ENCODE measurements at places on chromosomes 3 and 15.

- DNase-seq, result no peak
Measured at GRCh38 chr3:49868862-49869466, 742 bp downstream of the CAMKV start.

GRCh38 chr3:156628836-156629618, 45.4 kb upstream of the TIPARP start:
- no peak for DNase-seq

DNA sequence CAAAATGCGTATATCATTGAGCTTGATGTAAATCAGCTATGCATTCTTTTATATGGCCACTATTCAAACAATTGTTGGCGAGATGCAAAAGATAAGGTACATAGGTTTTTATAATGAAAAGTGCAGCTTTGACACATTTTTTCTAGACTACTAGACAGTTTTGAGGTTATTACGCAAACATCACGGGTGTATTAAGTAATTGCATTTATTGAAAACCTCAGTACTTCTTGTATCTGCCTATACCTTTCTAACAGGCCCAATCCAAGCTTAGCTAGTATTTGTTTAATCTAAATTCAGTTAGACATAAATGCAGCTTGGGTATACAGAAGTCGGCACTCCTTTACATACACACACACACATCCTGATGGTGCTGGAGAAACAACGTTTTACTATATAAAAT, 2.7 kb downstream of the SPESP1 start:
- no peak for DNase-seq

GRCh38 chr15:78937132-78937739, 7.6 kb downstream of the CTSH start:
- no peak for DNase-seq

DNA sequence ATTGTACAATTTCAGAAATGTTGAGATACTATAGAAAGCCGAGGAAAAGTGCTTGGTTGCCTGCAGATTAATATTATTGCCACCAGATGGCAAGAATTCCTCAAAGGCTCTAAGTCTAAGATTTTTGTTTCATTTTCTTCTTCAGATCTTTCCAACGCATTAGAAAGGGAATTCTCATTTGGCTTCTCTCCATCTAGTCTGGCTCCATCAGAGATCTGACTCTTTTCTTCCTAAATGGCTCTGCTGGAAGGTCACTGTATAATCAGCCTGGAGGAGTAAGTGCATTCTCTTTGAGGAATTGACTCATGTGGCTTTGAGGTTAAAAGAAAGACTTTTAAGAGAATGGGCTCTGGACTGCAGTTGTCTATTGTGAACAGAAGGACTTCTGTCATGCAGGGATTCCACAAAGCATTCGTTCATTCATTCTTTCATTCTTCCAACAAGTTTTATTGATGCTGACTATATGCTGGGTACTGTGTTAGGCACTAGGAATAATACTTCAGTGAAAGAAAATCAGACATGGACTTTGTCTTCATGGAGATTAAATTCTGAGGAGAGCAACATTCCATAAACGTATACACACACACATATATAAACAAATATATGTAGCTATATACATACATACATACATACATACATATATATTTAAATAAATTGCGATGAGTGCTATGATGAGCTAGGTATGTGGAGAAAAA, 55.3 kb downstream of the SLC28A2 start:
- no peak for DNase-seq

- DNase-seq, result no peak
Measured at GRCh38 chr3:136343873-136344555, 93.9 kb downstream of the PCCB start.

- DNase-seq, result no peak
Measured at GRCh38 chr3:195020185-195020584, 250.8 kb downstream of the XXYLT1 start.

DNA sequence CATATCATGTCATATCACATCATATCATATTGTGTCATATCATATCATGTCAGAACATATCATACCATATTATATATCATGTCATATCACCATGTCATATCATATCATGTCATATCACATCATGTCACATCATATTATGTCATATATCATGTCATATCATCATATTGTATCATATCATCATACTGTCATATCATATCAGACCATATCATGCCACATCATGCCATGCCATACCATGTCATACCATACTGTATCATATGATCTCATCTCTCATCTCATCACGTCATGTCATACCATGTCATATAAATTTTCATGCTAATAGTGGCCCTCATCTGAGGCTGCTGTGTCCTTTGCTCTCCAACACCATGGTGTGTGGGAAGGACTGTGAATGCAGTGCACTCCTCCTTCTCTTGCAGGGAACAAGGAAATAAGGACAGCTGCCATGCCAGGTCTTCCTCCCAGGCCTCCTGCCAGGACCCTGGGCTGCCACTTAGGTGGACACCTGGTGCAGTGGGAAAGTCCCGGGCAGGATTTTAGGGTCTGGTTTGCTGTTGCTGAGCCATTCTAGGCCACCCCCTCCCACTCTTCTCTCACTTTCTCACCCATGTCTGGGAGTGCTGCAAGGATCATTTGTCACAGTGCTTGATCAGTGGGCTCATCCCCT, 72.4 kb upstream of the TRPM1 start:
- DNase-seq, result no peak

- no peak for DNase-seq
Measured at GRCh38 chr3:100563228-100563627, 46.2 kb upstream of the ADGRG7 start.

GRCh38 chr3:17806876-17807275, 64.4 kb upstream of the TBC1D5 start:
- DNase-seq, result no peak

DNA sequence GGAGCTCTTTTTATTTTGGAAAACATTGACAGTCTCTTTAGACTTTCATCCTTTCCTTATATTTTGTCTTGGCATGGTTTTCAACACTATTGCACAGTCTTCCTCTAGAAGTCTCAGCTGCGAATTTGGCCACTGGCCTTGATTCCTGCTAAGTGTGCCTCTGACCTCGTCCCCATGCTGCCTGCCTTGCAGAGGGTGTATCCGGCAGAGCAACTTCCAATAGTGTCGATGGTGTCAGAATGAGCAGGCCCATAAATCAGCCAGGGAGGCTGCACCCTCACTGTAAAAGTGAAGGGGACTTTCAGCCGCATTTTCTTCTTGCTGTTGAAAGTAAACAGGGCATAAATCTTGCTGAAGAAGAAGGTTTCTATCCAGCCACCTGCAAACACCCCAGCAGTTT, 336.7 kb upstream of the TRIM42 start:
- DNase-seq, result no peak

DNA sequence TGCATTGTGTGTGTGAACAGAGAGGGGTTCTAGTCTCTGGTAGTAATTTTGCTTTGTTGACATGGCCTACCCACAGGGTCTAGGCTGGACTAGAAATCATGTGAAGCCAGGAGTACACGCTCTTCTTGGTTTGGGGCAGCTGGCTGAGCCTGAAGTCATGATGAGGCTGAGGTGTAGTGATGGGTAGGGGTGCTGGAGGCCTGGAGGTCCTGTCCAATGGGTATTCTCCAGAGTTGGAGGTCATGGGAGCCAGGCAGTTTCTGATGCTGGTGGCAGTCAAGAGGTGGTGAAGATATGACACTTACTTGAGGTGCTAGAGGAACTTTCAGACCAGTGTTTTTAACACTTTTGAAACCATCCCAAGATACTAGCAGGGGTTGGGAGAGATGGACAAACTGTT, 18.5 kb upstream of the EPHB1 start:
- no peak for DNase-seq

DNA sequence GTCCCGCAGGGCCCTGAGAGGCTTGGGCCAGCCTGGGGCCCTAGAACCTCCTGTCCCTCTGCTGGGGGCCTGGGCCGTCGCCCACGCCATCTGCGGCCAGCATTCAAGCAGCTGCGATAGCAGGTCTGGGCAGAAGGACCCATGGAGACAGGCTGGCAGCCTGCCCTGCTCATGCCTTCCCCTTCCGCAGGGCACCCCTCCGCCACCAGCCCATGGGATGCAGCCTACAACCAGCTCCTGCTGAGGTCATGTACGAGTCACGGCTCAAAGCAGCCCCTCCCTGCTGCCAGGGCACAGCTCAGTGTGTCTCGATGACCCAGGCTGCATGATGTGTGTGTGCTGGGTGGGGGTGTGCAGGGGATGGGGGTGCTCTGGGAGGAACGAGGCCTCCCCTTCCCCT, 27.8 kb downstream of the DUSP7 start:
- DNase-seq, result no peak

GRCh38 chr3:132709761-132710160, 12.4 kb downstream of the NPHP3 start:
- DNase-seq, result no peak

GRCh38 chr3:9986230-9986725, 363 bp downstream of the EMC3 start:
- no peak for DNase-seq

GRCh38 chr3:51680663-51681230, 9.7 kb downstream of the TEX264 start:
- no peak for DNase-seq

GRCh38 chr3:10602271-10602670, 96.9 kb upstream of the ATP2B2 start:
- DNase-seq, result no peak
